KBM-7 (cell line): ENCODE measurements at places on chromosomes 6 and 20.

DNA sequence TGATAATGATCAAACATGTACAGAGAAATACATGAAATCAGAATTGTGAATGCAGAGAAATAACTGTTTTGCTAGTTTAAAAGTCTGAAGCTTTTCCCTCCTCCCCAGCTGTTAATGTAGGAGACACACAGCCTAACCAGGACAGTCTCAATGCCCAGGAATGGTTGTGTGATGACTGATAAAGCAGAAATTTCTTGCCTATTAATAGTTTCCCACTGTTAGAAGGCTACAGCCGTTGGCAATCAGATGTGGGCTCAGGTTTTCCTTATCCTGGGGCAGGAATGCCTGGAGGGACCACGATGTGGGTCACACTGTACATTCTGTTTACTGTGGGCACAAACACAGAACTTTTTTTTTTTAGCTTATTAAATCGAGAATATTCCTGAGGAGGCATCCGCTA lies 1.9 kb downstream of the PPP1R3D start:
- DNase-seq: no peak

DNA sequence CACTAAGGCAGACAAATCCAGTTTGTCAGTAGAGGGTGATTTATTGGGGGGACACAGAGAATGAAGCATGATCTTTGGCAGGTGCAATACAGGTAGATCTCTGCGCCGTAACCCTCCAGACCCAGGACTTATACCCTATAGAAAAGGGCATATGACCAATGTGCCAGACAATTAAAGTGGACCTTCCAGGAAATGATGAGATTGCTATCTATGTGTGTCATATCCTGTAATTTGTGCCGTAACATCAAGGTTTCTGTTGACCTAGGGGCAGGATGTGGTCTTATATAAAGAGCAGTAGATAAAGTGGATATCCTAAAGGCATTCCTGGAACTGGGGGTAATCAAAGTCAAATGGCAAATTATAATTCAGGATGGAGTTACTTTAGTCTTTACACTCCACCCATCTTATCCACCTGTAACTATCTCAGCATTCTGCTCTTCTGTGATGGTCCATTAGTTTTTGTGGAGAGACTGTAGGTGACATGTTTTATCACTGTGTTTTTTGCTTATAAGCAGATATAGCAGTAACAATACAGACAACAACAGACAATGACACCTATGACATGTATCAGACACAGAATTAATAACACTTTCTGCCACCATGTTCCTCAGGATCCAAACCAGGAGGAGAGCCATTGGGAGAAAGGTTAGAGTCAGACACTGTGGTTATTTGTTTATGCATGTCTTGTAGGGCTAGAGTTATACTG lies 43.1 kb upstream of the ZNF337 start:
- DNase-seq: no peak

- no peak for DNase-seq
These were observed 5.3 kb downstream of the RAB32 start for GRCh38 chr6:146548898-146549374.

DNA sequence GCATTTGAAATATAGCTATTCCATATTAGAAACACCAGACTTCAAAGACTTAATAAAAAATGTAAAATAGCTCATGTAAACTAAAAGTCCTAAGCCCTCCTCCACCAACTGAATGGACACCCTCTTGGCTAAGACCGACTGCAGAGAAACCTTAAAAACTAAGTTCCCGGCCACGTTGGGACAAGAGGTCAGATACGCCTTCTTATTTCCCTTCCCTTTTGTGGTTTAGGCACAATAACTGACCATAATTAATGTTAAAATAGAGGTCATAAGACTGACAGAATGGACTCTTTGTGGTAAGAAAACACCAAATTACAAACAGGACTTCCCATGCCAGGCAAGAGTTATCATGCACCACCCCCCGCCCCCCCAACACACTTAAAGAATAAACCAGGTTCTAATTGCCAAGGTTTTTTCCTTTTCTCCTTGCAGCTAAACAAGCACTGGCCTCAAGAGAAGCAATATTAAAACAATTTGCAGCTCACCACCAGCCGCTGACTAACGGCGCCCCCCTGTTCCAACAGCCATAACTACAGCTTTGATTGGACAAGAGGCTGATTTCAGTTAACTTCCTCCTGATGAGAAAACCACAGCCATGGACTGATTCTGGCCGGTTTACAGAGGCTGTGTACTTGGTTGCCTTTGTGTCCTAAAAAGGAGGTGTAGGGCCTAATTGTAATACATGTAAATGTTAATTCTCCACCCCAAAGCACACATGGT lies 10.7 kb upstream of the LAMP5 start:
- peak; percentile 7 for DNase-seq

DNA sequence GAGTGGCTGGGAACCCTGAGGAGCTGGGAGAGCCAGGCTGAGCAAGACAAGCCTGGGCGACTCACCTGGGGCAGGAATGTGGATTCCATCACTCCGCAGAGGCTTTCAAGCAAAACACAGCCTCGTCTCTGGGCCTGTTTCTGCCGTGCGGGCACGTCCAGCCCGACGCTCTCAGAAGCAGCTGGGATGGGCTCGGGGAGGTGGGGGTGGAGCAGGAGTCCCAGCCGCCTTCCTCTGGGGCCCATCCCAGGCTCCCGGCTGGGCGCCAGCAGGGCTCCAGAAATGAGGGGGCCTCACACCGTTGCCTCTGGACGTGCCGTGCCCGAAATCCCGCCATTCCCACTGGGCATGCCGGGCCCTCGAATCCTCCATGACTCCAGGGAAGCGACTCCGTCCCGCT lies 8.7 kb upstream of the RPS21 start:
- DNase-seq: no peak

DNA sequence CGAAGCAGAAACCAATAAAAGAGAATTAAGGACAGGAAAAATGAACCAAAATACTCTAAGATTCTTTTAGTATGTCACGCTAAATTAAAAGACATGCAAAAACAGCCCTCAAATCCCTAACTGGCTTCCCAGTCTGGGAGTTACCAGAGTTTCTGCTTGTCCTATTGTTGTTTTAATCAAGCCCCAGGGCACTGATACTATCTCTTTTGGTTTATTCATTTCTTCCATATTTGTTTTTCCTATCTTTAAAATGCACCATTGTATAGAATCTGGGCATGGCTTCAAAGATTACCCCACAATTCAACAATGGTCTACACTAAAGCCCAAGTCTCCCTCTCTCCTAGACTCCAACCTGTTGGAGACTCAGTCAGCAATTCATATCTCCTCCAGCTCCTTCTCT lies 169.1 kb downstream of the MYLK4 start:
- DNase-seq: no peak

- DNase-seq: no peak
These were observed 35.5 kb upstream of the ZFAND3 start for GRCh38 chr6:37783856-37784584.

DNA sequence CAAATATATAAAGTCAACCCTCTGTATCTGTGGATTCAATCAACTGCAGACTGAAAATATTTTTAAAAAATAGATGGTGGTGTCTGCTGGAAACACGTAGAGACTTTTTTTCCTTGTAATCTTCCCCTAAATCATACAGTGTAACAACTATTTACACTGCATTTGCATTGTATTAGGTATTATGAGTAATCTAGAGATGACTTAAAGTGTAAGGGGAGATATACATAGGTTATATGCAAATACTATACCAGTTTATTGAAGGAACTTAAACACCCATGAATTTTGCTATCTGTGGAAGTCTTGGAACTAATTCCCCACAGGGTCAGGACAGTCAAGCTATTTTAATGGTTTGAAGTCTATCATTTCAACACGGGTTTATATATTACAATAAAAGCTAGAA lies 10.2 kb downstream of the HDAC2 start:
- DNase-seq: no peak

GRCh38 chr6:21383450-21384085 lies 210.0 kb upstream of the SOX4 start:
- no peak for DNase-seq

- no peak for DNase-seq
These were observed 166.8 kb upstream of the CARMIL1 start for GRCh38 chr6:25112322-25112773.

- no peak for DNase-seq
These were observed 308.5 kb downstream of the CLIC5 start for GRCh38 chr6:45707176-45707575.

DNA sequence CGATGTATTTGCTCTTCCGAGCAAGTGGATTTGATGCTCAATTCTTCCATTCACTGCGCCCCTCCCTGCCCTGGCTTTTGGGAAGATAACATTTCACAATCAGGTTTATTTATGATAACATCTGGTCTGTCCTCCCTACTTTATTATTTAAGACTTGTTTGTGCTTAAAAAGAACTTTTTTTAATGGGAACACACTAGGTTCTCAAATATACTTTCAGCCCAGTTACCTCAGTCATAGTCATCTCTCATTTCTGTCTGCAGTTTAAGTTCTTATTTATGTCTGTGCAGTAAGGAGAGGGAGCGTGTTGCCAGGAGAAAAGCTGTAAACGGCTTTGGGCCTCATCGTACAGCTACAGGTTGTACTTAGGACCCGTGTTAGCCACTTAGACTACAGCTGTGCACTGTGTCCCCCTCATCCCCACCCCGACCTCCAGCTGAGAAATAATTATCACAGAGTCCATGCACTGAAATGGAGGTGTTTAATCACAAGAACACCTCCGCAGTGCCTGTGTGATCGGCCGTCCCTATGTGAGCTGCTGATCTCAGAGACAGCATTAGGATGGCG lies 99.3 kb downstream of the RPP40 start:
- DNase-seq: no peak

DNA sequence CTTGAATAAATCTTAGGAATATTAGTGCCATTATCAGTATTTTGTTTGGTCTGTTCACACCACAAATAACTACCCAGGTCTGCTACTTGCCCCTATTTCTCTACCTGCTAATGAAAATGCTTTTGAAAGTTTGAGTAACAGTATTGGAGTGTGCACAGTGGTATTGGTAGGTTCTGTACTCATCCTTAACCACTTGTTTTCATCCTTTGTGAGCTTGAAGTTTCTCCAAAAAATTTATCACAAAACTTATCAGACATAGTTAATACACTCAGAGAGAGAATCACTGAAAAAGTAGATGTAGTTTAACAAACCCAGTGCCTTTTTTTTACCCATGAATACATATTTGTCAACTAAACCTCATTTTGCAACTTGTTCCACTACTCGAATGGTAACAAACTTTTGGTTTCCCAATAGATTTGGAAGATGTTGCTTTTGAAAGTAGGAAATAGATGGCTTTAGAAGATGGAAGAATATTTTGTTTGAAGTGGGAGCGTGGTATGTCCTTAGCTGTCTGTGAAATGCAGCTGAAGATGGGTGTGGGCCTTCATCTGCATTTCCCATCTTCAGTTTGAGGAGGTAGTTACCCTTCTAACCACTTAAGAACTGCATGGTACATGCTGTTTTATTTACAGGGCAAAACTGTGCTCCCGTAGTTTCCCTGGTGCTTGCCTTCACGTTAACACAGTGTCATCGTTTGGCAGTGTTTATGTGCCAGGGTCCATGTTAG lies 9.0 kb downstream of the PTPN1 start:
- no peak for DNase-seq

DNA sequence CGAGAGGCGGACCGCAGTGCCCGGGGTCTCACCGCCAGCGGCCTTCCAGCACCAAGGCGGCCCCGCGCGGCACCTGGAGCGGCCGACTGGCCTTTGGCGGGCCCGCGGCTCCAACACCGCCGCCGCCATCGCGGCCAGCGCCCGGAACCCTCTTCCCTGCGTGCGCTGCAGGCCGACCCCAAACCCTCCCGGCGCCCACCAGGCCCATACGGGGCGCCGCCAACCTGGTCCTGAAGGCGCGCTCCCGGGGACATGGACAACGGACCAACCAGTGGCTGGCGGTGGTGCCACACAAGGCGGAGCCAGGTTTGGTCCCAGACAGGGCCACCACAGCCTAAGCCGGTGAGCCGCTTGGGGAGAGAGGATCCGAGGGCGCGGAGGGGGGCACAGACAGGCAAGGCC lies 1514.8 kb upstream of the DEFB115 start:
- DNase-seq: no peak

DNA sequence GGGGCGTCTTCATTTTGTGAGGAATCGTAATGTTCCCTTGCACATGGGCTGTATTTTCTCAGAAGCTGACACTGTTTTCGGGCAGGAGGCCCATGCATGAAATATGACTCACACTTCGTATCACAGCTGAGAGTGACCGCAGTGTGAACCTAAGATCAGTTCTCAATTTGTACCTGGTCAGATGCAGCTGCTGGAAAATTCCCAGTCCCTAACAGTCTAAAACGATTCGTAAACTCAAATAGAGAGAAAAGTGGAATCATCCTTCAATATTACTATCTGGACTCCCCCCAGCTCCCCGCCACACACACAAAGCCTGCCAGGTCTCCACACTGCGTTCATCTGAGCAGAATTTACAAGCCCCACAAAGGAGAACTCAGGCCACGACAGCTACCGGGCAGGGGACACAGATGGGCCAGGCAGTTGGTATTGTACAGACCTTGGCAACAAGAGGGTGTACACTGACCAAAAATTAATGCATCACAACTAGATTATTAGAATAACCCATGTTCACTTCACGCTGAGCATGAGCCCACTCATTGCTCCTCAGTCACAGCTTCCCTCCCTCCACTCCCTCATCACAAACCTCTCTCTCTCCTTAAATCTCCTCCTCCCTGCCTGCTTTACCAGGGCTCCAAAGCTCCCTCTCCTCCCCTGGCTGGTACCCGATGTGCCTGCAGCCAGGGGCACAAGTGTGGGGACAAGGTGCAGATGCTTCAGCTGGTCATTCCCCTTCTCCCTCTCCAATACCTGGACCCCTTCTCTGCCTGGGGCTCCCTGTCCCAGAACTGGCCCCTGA lies 488.4 kb downstream of the PREX1 start:
- DNase-seq: no peak

DNA sequence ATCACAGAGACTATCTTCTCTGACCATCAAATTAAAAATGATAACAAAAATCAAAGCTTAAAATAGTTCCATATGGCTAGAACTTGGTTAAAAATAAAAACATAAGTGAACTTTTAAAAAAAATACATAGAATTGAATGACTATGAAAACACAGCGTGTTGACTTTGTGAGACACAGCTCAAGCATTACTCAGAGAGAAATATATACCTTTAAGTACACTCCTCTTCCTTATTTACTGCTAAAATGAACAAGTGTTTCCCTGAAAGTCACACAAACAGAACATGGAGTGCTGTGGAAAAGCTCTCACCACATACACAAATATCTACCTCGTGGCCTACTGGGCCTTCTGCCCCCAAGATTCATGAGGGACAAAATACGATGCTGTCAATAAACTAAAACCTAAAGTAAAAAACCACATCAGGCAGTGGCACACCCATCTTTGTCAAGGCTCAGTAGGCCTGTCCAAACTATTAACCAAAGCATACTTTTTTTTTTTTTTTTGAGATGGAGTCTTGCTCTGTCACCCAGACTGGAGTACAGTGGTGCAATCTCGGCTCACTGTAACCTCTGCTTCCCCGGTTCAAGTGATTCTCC lies 7.5 kb downstream of the FAXC start:
- no peak for DNase-seq

- DNase-seq: no peak
These were observed 72.2 kb downstream of the CNBD2 start for GRCh38 chr20:36040571-36040970.

GRCh38 chr6:26478100-26478984 lies 20.6 kb downstream of the BTN2A1 start:
- no peak for DNase-seq

- DNase-seq: no peak
These were observed 244.0 kb downstream of the THBS2 start for GRCh38 chr6:169009628-169010027.
